ENCODE measurements at places on chromosomes 6 and 20. TPM values are rescaled to one million over a fixed set of nuclear protein-coding genes. Genes with fewer than 3 reads are reported as not detected.

Gene TBC1D32
- total RNA-seq: 5.7 TPM

Gene PPP1R3G
- total RNA-seq: 0.39 TPM

Gene FOXS1
- total RNA-seq: not detected

Gene SCGN
- total RNA-seq: not detected
